ENCODE measurements at places on chromosomes 6 and 20.

DNA sequence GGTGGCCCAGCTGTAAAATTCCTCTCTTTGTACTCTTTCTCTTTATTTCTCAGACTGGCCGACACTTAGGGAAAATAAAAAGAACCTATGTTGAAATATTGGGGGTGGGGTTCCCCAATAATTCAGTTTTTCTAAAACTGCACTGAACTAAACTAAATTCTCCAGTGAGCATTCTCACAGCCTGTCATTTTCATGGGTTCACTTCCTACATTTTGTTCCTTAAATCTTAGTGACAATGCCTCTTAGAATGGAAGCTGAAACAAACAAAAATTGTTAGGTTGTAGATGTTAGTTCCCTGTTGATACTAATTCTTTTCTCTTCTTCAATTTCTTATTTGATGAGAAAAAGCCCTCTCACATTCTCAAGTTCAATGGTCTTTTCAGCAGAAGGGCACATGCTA, 35.8 kb upstream of the IFNGR1 start:
- no peak for DNase-seq

DNA sequence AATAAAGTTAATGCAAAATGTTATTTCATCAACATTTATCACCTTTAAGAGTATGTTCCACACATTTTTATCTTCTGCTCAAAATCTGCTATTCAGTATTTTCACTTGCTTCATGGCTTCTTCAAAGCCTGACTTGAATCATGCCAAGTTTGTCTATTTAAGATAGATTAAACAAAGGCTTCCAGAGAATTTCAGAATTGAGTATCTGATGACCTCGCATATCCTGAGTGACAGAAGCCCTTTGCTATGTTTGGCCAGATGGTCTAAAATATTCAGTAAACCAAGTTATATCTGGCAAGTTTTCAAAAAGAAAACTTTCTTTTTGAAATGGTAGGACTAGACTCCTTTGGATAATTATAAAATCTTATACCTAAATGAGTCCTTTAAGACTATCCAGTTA, 348.9 kb upstream of the KCNQ5 start:
- no peak for DNase-seq

DNA sequence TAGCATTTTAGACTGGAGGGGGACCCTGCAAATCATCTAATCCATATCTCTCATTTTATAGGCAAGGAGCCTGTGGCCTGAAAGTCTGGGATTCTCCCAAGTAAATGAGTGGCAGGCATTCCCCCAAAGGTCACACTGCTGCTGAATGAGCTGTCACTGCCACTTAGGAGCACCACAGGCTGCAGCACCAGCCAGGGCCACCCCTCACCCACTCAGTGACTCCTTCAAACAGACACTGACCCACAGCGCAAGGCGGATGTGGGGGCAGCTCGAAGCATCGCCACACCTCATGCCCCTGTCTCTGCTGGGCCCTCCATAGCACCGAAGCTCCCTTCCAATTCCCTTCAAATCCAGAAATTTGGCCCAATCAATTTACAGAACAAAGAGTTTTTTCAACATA, 119.9 kb upstream of the ARID1B start:
- DNase-seq, result no peak

DNA sequence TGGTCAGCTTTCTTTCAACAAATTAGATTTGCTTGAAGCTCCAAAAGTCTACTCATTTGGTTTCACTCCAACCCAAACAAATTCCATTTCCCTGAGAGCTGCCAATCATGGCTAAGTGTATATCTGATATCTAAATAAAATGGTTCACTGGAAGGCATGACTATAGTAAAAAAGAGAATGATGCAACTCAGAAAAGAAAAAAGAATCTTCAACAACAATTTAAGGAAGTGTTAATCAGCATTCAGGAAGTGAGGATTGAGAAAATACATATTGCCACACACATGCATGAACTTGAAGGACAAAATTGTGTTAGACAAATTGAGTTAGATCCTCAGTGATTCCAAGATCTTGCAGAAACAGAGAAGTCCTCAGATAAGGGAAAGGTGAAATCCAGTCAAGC, 972.9 kb upstream of the FLRT3 start:
- DNase-seq, result no peak

DNA sequence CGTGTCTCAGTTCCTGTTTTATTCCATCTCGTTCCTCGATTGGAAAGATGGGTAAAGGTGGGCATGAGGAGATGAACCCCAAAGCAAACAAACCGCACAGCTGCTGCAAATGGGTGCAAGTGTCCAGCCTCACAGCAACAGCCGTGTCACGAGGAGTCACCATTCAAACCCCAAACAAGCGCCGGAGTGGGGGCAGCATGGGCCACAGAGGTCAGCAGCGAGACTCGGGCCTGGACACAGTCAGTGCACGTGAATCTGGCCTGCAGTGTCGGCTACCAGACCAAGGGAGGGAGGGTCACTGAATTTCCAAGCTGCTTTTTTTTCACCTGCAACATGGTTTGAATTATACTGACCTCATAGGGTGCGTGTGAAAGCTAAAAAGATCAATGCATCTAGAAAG, 63.5 kb downstream of the EZR start:
- no peak for DNase-seq

GRCh38 chr6:70707893-70708292, 40.2 kb downstream of the SMAP1 start:
- DNase-seq, result no peak

- no peak for DNase-seq
Measured at GRCh38 chr6:166354965-166355364, 12.6 kb upstream of the SFT2D1 start.

GRCh38 chr6:35427851-35428321, 24.3 kb upstream of the FANCE start:
- no peak for DNase-seq

- no peak for DNase-seq
Measured at GRCh38 chr6:150435832-150436231, 67.0 kb downstream of the IYD start.
